ENCODE measurements at places on chromosomes 11 and 22.

GRCh38 chr11:27573024-27573423, 66.5 kb upstream of the LIN7C start:
- no peak for DNase-seq

GRCh38 chr11:12306830-12307229, 70.5 kb upstream of the PARVA start:
- DNase-seq, result no peak

GRCh38 chr11:67420147-67420645, 4.7 kb downstream of the CARNS1 start:
- no peak for DNase-seq

- peak; percentile 53 for DNase-seq
Observed at GRCh38 chr22:26398741-26399153, 30.3 kb upstream of the ASPHD2 start.

GRCh38 chr11:73988227-73988626, 5.6 kb upstream of the UCP2 start:
- no peak for DNase-seq

DNA sequence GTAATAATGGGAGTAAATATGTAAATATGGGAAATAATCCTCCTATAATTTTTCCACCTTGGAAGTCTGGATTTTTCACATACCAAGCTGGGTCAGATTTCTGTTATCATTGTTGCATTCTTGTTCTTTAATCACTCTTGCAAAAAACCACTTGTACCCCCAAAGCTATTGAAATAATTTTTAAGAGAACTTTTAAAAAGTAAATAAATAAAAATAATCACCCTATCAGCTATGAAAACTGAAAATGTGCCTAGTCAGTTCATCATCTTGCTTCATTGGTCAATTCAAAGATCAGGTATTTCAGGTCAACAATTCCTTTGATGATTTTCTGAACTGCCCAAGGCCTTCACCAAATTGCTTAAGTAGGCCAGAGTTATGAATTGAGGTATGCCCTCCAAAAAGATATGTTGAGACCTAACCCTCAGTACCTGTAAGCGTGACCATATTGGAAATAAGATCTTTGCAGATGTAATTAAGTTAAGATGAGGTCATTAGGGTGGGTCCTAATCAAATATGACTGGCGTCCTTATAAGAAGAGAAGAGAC, 95.8 kb downstream of the PIWIL4 start:
- no peak for DNase-seq

- DNase-seq, result no peak
Observed at GRCh38 chr22:48434868-48435250, 1392.8 kb downstream of the BRD1 start.

DNA sequence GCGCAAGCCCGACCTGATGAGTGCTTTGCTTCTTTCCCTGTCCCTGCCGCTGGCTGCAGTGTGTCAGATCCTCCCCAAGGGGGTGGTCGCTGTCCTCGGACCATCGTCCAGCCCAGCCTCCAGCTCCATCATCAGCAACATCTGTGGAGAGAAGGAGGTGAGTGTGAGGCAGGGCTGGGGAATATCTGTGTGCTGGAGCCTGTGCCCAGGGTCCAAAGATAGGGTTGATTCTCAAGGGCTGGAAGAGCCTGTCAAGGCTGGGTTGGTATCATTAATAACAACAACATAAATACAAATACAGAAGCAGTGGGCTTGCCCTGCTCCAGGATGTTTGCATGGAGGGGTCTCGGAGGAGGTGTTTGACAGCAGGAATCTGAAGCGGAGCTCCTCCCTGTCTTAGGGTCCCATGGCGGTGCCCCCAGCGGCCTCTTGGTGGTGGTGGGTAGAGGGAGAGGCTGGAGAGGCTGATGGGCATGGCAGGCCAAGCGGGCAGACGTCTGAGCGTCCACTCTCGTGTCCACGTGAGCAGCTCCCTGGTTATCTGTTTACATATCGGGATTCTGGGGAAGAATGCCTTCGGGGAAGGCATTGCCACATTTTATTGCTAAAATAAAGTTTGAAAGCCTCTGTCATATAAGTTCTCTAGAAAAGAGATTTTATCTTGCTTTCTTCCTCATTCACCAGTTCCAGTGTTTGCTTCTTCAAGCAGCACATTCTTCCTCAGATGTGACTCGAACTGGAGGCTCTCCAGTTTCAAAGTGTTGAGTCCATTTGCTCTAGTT, 208.4 kb upstream of the TBCEL start:
- DNase-seq, result no peak

DNA sequence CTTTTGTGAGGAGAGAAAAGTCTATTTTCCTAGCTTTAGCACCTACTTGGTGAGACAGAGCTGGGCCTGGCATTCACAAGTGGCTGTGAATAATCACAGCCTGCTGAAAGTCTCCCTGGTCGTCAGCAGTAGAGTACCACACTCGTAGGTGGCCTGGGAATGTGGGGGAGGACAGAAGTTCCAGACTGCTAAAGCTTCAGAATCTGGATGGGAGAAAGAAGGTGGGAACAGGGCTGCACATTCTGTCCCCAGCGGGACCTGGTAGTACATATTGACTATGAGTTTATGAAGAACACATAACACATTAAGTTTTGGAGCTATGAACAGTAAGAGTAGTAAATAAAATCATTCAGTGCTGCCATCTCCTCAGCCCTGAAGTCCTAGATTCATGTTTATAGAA, 19.0 kb upstream of the LIMK2 start:
- no peak for DNase-seq

GRCh38 chr11:27842290-27842689, 142.0 kb upstream of the BDNF start:
- no peak for DNase-seq

- DNase-seq, result no peak
Observed at GRCh38 chr11:14819596-14819995, 72.4 kb downstream of the CYP2R1 start.

DNA sequence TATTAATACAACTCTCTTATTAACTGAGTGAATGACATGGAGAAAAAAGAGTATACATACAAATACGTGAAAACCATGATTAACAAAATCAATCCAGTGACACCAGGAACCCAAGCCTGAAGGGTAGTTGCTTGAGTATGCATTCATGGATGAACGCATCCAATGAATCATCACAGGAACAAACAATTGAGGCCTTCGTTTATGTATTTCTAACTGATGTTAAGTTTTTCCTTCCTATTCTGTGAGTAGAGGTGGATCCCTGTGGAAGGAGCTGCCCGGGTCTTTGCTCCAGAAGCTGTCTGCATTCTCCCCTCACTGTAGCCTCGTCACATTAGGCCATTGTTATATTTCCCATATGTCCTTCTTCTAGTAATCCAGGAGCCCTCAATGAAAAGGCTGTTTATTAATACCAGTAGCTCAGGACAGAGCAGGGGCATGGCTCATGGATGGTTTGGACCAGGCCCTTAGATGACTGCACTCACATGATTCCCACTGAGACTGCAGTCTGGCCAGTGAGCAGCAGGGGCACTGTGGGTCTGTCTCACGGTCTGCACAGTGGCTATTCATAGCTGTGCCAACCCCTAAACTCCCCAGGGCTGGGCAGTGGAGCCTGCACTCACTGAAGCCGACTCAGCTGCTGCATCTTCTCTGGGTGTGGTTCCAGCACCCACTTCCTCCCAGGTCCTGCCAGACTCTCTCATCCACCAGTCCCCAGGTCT, 128.1 kb upstream of the TOP3B start:
- peak; percentile 6 for DNase-seq

- DNase-seq, result no peak
Observed at GRCh38 chr11:126186708-126187529, 24.5 kb downstream of the RPUSD4 start.

DNA sequence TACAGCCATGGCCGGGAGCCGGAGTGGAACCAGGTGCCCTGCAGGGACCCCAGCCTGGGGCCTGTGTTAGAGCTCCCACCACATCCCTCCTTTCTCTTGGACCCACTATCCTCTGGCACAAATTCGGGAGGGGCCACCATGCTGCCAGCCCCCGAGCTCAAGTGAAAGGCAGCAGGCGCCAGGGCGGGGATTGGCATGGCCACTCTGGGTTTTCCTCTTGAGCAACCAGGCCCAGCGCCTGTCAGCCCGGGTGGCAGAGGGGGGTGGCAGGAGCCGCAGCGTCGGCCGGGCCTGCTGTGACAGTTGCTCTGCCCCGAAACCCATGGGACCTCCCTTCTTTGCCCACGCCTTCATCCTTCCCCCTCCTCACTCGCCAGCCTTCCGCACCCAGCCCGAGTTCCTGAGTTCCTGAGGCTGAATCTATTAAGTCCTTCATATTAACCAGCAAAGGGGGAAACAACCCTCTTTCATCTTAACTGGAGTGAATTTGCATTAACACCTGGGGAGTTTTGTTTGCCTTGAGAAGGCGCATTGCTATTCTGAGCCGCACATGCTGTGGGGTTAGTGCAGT, 16.8 kb upstream of the CABP7 start:
- DNase-seq, result no peak

- no peak for DNase-seq
Observed at GRCh38 chr11:47593934-47594855, at the start of gene C1QTNF4. C1QTNF4 (minus strand) TSS chr11:47594411; CDS start chr11:47590810, 3,601 bp downstream.

- peak; percentile 79 for DNase-seq
Observed at GRCh38 chr22:28030473-28030872, 111.4 kb upstream of the PITPNB start.

- no peak for DNase-seq
Observed at GRCh38 chr22:23833017-23833751, 5.6 kb downstream of the DERL3 start.
